ENCODE measurements at places on chromosomes 4 and X.
A peak's percentile ranks its signal among the peaks of the same experiment; 100 is the strongest.

- DNase-seq = no peak
Measured at GRCh38 chrX:102651242-102652011, at the start of gene GPRASP1. TSS of gene GPRASP1 (plus strand) at chrX:102651483. CDS start at chrX:102653914, 2,431 bp downstream.

- no peak for DNase-seq
Measured at GRCh38 chrX:10769696-10770619, 149.6 kb upstream of the MID1 start.

DNA sequence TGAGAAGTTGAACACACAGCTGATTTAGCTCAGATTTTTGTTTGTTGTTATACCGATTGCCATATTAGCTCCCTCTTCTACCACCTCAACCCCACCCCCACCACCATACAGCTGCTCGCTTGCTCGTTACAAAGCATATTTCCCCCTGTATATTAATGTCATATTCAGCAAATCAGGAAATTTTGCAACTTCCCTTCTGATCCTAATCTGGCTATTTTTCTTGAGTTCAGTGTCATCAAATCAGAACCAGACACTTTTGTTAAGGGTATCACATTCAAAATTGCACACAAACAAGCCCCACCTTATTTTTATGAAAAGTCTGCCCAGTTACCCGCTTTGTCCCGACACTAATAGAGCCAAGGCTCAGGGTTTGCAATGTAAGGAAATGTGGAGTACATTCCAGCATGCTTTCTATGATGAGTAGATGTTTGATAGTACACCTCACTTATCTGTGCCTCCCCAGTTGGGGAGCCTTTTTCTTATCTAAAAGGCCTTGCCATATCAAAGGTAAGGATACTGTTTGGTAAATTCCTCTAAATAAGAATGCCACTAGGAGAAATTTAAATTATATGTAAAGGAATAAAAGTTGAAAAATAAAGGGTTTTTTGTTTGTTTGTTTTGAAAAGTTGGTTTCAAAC, 212.2 kb downstream of the CBR4 start:
- no peak for DNase-seq

DNA sequence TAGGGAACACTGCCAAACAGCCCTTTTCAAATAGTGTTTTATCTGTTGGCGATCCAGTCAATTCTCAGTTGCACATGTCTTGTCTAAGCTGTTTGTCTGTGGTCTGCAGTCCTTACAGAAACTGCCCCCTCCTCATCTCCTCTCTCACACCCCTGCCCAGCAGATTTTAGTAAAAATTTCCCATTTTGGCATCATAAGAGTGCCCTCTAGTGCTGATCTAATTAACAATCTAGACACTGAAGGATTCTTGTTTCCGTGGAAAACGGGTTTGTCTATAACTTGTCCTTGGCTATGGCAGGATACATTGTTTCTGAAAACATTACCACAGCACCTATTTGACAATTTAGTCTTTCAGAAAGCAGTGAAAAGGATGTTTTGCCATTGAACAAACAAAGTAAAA, 227.2 kb upstream of the MBNL3 start:
- DNase-seq = no peak

- no peak for DNase-seq
Measured at GRCh38 chr4:87032884-87033533, 98.2 kb downstream of the AFF1 start.

- no peak for DNase-seq
Measured at GRCh38 chr4:124953061-124953460, 240.5 kb upstream of the ANKRD50 start.

GRCh38 chrX:23737413-23737812, 5.7 kb downstream of the ACOT9 start:
- no peak for DNase-seq

- no peak for DNase-seq
Measured at GRCh38 chr4:11736978-11737377, 308.3 kb upstream of the HS3ST1 start.

DNA sequence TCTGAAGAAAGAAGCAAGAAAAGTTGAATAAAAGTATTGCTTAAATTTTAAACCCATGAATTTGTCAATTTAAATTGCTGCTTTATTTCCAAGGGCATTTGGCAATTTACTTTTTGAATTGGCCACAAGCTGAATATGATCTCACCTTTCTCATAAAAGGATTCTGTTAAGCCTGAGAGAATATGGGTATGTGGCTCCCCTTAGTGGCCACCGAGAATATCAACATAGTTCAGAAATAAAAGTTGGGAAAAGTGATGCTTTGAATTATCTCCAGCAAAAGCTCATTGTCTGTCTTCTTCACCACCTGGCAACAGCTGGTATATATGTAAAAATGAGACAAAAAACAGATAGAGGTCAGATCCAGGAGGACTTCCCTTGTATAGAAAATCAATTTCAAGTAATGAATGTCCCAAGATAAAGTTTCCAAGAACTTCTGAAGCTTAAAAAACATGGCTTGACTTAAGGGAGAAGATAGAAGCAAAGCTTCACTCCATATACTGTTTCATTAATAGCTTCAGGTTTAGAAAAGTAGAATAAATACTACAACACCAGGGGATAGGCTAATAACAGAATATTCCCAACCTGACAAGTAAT, 290.7 kb upstream of the FAM241A start:
- peak; percentile 8 for DNase-seq

- no peak for DNase-seq
Measured at GRCh38 chr4:76641758-76642157, 206.7 kb downstream of the SHROOM3 start.

- no peak for DNase-seq
Measured at GRCh38 chr4:106454581-106454980, 86.0 kb upstream of the GIMD1 start.

- peak; percentile 33 for DNase-seq
Measured at GRCh38 chr4:8594097-8595038, 1.8 kb downstream of the CPZ start.

- DNase-seq = no peak
Measured at GRCh38 chrX:8404926-8405325, 59.7 kb upstream of the VCX3B start.

GRCh38 chrX:48806081-48806480, 4.2 kb downstream of the HDAC6 start:
- DNase-seq = no peak

DNA sequence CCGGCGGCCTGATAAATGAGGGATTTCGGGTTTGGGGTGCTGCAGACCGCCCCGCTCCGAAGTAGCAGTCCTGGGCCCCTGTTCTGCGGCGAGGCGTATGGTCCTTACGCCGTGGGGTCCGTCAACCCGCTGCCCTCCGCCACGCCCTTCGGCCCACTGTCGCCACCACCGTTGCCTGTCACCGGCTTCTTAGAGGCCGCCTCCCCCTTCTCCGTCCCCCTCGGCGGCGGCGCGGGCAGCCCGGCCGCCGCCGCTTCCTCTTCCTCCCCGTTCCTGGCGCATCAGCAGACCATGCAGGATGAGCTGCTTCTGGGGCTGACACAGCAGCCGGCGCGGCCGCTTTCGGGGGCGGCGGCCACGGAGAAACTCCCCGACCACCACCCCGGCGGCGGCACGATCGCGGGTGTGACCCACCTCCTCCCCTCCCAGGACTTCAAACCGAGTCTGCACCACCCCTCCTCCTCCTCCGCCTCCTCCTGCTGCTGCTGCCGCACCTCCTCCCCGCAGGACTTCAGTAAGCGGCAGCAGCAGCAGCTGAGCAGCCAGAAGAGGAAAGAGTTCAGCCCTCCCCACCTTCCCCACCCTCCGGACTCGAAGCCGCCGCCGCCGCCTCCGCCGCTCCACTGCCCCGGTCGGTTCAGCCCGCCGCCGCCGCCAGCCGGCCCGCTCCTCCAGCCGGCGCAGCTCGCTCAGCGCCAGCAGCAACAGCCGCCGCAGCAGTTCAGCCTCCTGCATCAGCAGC, 549 bp downstream of the CPEB2 start:
- no peak for DNase-seq

- no peak for DNase-seq
Measured at GRCh38 chr4:96162636-96163035, 322.7 kb downstream of the PDHA2 start.

DNA sequence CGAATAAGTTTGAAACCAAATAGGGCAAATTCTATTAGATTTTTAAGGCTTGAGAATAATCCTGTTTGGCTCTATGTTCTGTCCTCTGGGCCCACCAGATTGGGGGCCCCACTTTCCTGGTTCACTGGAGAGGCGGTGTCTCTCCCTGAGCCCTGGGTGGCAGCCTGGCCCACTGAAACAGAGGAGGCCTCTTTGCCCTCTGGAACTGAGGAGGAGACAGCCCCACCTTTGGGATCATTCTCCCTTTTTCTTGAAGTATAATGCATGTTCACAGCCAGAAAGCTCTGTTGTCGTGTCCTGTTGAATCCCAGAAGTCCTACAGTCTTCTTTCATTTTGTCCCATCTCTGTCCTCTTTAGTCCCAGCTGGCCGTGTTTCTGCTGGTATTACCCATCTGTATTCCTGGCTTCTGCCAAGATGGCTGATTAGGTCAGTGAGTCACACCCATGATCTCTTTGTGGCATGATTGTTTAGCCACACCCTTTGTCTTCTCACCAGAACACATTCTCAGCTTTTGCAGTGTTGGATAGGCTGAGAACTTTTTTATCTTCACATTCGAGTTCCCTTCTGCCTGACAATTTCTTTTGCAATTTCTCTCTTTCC, 8.1 kb upstream of the TBC1D25 start:
- no peak for DNase-seq

GRCh38 chrX:44817029-44817428, 26.8 kb upstream of the DUSP21 start:
- DNase-seq = no peak

GRCh38 chrX:46710425-46710824, 48.5 kb downstream of the SLC9A7 start:
- no peak for DNase-seq

GRCh38 chr4:16693641-16694040, 204.8 kb downstream of the LDB2 start:
- DNase-seq = no peak

DNA sequence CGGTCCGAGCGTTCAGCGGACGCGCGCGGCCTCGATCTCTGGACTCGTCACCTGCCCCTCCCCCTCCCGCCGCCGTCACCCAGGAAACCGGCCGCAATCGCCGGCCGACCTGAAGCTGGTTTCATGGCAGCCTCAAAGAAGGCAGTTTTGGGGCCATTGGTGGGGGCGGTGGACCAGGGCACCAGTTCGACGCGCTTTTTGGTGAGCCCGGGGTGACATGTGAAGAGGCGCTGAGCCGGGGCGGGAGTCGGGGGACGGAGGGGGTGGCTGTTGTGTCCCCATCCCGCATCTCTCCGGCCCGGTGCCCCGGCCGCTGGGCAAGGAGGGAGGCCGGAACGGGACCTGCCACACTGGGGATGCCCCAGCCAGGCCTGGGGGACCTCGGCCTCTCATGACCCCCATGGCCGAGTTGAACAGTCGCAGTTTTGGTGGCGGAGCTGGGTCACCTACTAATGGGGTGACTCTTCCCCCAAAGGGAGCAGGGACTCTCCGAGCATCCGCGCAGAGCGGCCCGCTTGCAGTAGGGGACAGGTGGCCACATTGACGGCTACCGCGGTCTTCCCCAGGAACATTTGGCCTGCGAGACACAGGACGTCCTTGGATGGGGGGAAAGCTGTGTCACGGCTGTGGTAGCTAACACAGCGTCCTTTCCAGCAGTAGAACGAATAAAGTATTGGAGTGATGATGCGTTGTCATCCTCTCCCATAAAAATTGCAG, at the start of gene GK:
Gene GK, plus strand, starts transcription at position 9 of the 717 bp plus-strand sequence. Its CDS starts 115 bp downstream, at position 124.
- no peak for DNase-seq

GRCh38 chrX:1403228-1403627, 11.3 kb upstream of the SLC25A6 start:
- no peak for DNase-seq

DNA sequence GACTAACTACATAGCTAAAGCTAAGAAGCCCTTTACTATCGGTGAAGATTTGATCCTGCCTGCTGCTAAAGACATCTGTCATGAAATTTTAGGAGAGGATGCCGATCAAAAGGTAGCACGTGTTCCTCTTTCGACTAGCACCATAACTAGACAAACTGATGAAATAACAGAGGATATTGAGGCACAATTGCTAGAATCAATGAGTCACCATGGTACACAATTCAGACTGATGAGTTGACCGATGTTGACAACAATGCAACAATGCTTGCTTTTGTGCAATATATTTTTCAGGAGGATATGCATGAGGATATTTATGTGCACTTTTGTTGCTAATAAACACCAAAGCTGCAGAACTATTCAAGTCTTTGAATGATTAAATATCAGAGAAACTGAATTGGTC, 24.3 kb downstream of the TBCK start:
- DNase-seq = no peak
